ENCODE measurements at places on chromosomes 16 and 17.

DNA sequence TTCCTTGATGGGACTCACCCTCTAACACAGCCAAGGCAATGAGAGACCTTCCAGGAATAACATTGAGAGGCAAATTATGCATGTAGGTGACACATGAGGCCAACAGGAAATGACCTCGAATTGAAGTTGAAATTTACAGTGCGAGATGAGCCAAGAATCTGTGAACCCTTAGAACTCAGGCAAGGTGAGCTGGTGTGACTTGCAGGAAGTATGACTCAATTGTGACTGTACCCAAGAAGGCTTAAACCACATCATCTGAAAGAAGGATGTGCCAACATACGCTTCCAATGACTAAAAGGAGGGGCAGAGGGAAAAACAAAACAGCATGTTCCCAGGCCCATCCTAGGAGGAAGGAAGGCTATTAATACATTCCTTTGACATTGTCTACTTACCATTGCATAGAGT is 44.8 kb downstream of the PITPNC1 start:
- DNase-seq = no peak

DNA sequence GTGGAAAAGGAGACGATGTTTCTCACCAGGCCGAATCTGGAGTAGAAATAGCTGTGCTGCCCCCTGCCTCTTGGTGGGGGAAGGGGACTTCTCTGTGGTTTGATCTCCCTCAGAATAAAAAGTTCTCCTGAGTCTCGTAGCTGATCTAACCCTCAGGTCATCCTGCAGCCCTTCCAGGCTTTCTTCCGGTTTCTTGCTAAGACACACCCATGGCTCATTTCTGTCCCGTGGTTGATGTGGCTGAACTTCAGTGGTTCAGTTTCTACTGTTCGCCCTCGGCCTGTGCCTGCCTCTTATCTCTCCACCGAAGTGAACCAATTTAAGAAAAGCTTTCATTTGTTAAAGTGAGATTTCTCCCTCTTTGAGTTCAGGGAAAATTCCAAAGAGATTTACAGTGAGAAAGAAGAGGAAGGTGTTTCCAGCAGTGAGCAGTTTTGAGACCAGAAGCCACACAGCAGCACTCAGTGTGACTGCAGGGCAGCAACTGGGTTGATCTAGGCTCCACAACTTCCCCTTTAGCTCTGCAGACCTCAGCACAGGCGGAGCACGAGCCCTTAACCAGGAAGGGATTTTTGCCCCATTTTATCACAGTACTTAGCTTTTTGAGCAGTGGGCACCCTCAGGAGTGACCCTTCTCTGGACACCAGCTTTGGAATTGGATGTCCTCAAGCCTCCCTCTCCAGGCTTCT is 34.9 kb upstream of the CACNG5 start:
- no peak for DNase-seq

- DNase-seq = no peak
These were observed 113.4 kb upstream of the RCVRN start for GRCh38 chr17:10018461-10018891.

DNA sequence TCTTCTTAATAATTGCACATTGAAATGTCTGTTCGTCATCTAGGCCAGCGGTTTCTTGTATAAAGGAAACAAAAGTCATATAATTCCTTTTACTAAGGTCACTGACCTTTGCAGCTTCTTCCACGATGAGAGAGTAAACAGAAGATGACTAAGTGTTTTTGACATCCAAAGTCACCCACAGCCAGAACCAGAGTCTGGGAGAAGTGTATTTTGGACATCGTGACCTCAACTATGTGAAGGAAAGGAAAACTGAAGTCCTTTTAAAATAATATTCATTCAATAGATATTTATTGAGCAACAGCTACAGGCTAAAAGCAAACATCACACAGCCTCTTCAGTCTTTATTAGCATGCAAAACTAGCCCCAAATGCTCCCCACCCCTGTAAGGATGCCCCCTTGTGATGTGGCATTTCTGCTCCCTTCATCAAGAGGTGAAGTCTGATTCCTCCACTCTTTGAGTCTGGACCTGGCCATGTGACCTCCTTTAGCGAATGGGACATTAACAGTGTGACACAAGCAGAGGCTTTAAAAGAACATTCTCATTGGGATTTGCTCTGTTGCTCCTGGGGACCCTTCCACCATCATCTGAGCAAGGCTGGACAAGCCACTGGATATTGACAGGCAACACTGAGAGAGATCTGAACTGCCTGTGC is 8.1 kb upstream of the PMP22 start:
- DNase-seq = no peak

GRCh38 chr16:19780321-19780720 is 62.2 kb downstream of the IQCK start:
- no peak for DNase-seq

DNA sequence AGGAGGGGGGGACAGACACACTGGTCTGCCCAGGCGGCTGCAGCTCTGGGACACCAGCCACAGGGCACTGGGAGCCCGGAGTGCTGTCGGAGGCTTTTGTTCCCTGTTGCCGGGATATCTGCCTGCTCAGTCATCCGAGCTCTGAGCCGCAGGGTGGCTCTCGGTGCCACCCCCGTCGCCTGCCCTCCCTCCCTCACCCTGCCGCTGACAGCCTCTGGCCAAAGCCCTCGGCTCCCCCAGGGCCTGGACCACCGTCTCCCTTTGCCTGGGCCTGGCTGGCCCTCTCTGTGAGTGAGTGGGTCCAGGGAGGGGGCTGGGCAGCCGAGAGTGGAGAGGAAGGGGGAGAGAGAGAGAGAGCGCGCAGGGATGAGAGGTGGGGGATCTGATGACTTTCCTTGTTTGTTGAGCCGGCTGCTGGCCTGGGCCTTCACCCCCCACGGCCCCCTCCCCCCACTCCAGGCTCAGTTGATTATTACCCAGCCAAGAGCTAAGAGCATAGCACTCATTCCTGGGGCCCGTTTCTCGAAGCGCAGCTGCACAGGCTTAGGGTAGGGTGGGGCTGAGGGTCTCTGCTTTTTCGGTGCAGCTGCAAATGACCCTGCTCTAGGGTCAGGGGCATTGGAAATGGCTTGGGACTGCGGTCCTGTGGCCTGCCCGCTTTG is 2.7 kb downstream of the FOXJ1 start:
- no peak for DNase-seq

- DNase-seq = no peak
These were observed 19.5 kb downstream of the ATP2A1 start for GRCh38 chr16:28897826-28898225.

DNA sequence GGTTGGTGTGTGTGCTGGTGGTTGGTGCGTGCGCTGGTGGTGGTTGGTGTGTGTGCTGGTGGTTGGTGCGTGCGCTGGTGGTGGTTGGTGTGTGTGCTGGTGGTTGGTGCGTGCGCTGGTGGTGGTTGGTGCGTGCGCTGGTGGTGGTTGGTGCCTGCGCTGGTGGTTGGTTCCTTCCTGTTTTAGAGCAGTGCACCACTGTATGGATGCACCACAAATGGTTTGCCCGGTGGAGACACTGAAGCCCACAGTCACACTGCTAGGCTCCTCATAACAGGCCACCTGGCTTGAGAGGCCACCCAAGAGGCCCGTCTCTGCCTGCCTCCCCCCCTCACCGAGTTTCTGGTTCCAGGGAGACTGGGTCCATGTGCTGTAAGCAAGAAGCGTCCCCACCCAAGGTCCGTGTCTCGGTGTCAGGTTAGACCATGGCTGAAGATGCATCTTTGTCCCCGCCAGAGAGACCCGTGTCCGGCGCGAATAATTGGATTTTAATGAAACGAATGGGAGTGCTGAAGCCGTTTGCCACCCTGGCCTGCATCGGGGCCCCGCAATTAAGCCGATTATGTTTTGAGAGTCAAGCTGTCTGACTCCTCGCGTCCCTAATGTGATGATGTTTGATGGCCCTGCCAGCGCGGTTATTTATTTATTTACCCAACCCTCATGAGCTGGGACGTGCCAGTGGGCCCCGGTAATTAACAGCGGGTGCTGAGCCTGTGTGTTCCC is 161.3 kb upstream of the GSE1 start:
- no peak for DNase-seq

- DNase-seq = no peak
These were observed 228.4 kb downstream of the CPPED1 start for GRCh38 chr16:12575288-12575687.

DNA sequence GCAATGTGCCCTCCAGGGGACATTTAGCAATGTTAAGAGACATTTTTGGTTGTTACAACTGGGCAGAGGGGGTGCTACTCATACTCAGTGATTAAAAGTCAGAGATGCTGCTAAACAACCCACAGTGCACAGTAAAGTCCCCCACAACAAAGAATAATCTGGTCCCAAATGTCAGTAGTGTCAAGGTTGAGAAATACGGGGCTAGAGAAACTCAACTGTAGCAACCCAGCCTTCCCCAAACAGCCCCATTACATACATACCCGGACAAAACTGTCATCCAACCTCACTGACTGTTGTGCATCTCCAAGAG is 20.4 kb downstream of the DNAJC7 start:
- no peak for DNase-seq

Data from stimulated activated CD8-positive, alpha-beta memory T cell treated with anti-CD3 and anti-CD28 coated beads, Interleukin-4, amount 100 ng/mL, for 1 hour (primary cell).